ENCODE measurements at places on chromosomes 16 and 17.

DNA sequence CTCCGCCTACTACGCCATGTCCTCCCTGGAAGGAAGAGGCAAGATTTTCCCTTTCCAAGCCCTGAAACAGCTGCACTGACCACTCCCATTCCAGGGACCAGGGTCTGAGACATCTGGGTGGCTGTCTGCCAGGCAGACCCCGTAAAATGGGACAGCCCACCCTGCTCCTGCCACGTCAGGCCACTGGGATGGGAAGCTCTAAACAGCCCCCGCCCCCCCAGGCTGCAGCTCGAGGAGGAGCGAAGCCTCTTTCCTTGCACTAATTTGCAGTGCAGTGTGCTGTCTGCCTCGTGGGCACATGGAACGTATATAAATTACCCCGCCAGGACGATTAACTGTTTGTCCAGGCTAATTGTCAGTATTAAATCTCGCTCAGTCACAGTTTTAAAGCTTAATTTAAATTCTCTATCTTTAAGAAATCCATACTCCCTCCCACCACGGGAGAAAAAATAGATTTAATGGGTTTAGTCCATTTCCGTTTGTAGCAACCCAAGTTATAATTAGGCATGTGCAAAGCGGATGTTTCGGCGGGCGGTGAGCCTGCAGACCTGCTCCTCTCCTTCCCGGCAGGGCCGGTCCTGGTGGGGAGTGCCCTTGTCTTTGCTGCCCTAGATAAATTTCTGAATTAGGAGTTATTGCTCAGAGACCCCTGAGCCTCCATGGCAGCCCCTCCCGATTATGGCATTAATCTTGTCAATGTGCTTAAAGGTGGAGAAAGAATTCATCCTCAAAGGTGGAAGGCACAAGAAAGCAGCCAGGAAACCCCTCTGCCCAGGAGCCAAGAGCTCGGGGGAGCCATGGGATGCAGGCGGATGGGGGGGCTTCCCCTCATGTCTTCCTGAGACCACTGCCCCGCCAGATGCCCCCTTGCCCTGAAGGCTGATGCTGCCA is 268.0 kb upstream of the TNRC6C start:
- no peak for DNase-seq

DNA sequence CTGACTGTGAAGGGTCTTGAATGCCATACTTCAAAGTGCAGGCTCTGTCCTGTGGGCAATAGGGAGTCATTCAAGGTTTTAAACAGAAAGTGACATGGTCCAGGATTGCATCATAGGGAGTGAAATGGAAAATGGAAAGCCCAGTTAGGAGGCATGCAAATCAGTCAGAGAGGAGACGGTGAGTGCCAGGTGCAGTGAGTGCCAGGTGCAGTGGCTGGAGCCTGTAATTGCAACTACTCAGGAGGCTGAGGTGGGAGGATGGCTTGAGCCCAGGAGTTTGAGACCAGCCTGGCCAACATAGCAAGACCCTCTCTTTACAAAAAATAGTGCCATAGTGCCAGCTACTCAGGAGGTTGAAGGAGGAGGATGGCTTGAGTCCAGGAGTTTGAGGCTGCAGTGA is 35.2 kb upstream of the SIAH1 start:
- DNase-seq, result no peak

- DNase-seq, result no peak
Observed at GRCh38 chr17:6641247-6641863, 495 bp downstream of the TXNDC17 start.

- no peak for DNase-seq
Observed at GRCh38 chr17:30173649-30174048, 57.0 kb downstream of the NSRP1 start.

GRCh38 chr16:82735186-82735585 is 108.4 kb downstream of the CDH13 start:
- no peak for DNase-seq

DNA sequence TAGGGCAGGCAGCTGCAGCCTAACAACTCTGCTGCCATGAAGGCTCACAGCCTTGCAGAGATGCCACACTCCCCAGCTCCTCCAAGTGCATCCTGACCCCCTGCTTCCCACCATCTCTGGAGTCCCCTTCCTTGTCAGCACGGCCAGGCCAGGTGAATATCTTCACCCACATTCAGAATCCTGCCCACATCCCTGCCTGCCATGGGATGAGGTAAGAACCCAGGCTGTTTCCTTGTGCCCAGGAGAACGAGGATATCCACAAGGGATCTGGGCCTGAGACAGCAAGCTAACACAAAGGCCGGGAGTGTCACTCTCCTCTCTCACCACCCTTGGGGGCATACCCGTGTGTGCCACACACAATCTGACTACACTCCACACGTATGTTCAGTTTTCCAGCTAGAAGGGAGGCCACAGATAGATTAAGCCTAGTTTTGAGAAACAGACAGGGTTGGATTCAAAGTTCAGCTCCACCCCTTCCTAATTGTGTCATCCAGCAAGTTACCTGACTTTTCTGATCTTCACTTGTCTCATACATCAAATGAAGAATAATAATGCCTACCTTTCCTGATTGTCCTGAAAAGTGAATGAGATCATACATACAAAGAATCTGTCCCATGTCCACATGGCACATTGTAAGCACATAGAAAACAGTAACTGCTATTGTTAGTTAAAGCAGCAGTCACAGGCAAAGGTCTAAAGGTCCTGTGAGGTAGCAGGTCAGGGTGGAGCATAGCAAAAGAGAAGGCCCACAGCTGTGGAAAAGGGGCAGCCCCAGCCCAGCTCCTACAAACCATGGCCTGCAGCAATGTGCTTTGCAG is 17.4 kb upstream of the SUPT4H1 start:
- DNase-seq, result no peak

GRCh38 chr17:68694791-68695485 is 93.8 kb upstream of the FAM20A start:
- DNase-seq, result no peak

GRCh38 chr17:47252209-47252608 is 1.4 kb upstream of the ITGB3 start:
- DNase-seq, result no peak

DNA sequence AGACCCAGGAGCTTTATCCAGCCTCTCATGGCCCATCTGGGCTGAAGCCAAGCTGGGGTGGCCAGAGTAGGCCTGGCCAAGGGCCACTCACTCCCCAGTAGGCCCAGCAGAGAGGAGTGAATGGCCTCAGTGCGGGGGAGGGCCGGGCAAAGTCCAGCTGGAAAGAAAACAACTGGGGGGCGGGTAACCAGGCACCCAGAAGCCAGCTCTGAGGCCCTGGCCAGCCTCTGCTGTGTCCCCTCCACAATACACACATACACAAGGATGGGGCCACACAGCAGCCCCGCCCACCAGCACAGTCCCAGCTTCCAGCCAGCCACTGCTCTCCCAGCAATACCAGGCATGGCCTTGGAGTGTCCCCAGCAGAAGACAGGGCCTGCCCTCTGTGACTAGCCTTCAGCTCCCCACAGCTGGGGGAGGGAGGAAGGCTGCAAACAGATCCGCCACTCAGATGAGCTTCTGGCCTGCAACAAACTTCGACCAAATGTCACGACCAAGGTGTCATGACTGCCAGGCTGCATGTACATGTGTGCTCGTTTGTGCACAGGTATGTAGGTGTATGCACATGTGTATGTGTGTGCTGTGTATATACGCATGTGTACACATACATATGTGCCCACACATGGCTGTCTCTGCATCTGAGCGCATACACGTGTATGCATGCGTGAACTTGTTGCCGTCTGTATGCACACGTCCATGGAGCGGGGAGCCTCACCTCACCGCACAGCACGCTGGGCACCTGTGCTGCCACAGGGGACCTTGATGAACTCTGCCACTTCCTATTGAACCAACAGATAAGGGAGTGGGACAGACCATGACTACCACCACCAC is 5.0 kb downstream of the CARHSP1 start:
- no peak for DNase-seq

DNA sequence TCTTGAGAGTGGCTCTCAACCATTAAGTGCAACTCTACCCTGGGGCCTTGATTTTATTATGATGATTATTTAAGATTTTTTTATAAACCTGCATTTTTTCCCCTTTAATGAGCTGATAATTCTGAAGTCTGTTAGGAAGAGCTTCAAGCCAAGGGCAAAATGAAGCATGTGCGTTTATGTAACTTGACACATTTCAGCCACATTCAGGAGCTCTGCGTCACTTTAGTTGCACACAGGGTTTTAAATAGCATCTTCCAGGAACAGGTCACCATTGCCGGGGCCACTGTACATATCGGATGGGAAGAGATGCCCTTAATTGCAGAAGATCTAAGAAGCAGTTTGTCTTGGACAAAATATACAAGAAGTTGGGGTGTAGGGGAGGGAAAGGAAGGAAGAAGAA is 89.6 kb downstream of the BMERB1 start:
- DNase-seq, result no peak

DNA sequence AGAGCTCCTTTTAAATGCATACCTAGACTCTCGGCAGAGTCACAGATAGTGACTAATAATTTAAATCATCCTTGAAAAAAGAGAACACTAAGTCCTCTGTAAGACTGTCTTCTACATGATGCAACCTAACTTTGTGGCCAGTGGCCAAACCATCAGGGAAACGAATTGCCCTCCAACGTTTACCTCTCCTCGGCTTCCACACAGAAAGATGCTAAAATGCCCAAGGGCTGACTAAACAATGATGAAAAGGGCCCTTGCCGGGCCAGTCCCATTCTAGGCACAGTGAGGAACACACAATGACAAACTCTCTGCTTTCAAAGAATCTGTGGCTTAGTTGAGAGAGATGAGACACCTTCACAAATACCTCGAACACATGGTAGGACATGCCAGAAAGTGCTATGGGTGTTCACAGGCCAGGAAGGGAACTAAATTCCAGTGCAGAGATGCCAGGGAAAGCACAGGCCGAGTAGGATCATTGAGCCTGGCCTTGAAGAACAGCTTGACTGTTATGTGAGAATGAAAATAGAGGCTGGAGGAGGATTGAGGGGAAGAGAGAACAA is 35.3 kb upstream of the PITPNM3 start:
- DNase-seq, result no peak

DNA sequence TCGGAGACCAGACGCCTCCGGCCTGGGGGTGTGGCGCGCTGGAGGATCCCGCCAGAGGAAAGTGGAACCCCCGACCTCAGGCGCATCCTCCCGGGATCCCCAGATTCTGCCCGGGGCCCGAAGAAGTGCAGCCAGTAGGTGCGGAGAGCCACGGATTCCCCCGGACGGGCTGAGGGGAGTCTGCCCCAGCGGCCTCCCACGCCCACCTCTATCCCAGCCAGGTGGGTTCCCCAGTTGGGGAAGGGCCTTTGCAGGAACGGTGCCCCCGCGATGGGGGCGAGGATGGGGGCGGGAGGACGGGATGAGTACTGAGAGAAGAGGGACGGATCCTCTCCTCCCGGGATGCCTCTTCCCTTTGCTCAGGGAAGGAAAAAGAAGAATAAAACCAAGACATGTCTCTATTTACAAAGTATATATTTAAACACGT is 5.1 kb downstream of the CBX8 start:
- no peak for DNase-seq

- no peak for DNase-seq
Observed at GRCh38 chr17:7823581-7824001, 10.4 kb upstream of the KDM6B start.

- peak; percentile 59 for DNase-seq
Observed at GRCh38 chr16:29029168-29029994, 44.5 kb downstream of the LAT start.

GRCh38 chr17:77010667-77011066 is 130.1 kb upstream of the SEC14L1 start:
- no peak for DNase-seq

DNA sequence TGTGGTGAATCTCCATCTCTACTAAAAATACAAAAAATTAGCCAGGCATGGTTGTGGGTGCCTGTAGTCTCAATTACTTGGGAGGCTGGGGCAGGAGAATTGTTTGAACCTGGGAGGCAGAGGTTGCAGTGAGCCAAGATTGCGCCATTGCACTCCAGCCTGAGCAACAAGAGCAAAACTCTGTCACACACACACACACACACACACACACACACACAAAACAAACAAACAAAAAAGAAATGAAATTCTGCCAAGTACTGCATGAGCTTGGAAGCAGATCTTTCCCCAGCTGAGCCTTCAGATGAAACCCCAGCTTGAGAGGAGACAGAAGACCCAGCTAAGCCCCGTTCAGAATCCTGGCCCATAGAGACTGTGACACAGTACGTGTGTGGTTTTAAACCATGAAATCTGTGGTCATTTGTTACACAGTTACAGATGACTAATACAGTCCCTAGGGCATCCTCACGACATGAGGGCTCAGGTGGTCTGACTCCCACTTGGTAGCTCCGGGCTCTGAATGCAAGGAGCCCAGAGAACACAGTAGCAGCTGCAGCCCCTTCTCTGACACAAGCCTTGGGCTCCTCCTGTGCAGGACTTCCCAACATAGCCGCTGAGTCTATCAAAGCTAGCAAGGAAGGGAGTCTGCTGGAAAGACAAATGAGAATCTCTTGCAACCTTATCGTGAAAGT is 132.8 kb downstream of the SEC14L1 start:
- no peak for DNase-seq

- peak; percentile 61 for DNase-seq
Observed at GRCh38 chr16:57621521-57622271, 6.7 kb upstream of the ADGRG1 start.

DNA sequence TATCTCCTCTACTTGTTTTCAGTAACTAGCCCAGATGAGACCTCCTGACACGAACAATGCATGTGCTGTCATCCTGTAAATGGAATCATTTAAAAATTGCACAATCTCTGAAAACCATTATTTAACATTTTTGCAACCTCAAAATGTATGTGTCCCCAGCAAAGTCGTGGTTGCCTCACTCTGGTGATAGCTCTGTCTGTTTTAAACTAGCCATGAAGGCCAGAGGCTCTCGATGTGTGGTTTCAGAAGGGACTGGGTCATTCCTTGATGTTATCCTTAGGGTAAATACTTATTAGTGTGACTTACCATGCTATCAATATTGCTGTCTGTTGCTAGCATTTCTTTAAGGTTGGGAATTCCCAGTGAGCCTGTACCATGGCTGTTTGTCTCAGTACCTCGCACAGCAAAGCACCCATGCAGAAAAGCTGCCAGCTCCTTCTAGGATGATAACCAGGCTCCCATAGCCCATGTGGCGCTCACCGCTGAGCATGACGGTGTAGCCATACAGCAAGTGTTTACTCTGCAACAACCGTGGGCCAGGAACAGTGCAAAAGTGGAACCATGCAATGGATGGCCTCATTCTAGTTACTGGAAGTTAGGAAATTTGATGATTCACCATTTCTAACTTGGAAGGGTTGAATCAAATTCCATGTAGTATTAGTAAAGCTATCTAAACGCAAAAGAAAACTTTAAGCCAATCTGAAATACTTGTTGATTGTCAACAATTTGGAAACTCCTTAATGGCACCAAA is 2.9 kb upstream of the PGS1 start:
- DNase-seq, result peak; percentile 87

GRCh38 chr17:2140683-2141082 is 85.8 kb downstream of the HIC1 start:
- no peak for DNase-seq

Measured in sigmoid colon (tissue), 7 donors.